MCF 10A (cell line): ENCODE measurements at places on chromosomes 6 and 20. TPM values are rescaled to one million over a fixed set of nuclear protein-coding genes. Genes with fewer than 3 reads are reported as not detected.

GRCh38 chr6:142374965-142375733 is 73.3 kb downstream of the ADGRG6 start:
- DNase-seq: peak; percentile 68
- peak overlapping the region; percentile 41 for H3K4me3 ChIP-seq
- H3K36me3 ChIP-seq: no peaks in the 10 kb centered on the region
- H3K27ac ChIP-seq: peak overlapping the region; percentile 78

DNA sequence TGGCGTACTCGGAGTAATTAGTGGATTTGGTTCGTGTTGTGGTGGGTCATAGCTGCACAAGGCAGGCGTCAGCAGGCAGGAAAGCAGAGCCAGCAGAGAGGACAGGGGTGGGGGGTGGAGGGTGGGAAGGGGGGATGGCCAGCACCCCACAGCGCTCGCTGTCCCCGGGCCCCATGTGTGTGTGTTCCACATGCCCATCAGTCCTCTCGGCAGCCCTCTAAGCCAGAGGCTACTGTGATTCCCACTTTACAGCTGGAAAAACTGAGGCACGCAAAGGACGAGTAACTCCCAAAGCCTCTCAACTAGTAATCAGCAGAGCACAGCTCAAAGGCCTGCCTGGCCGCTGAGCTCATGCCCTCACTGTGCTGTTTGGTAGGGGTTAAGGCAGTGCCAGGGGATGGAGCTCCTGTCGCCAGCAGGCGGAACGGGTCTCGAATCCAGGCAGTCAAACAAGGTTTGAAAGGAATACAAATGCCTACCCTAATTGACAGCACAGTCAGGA is 175.2 kb downstream of the ZDHHC14 start:
- no peak overlapping the region for H3K4me3 ChIP-seq
- peaks cover 17% of the 10 kb centered on the region for H3K4me1 ChIP-seq
- H3K27ac ChIP-seq: no peak overlapping the region
- no peak for DNase-seq

- no peaks in the 10 kb centered on the region for H3K27me3 ChIP-seq
- peaks cover 14% of the 10 kb centered on the region for H3K4me1 ChIP-seq
- H3K27ac ChIP-seq: peak within 1 kb of the TSS; percentile 95
- peaks cover 15% of the 10 kb centered on the region for H3K36me3 ChIP-seq
- peak; percentile 90 for DNase-seq
- H3K4me3 ChIP-seq: peak within 1 kb of the TSS; percentile 88
These were observed at the start of gene PPIL1 for GRCh38 chr6:36874443-36875249. TSS of gene PPIL1 (minus strand) at chr6:36874803. CDS start at chr6:36874772, 31 bp downstream.

DNA sequence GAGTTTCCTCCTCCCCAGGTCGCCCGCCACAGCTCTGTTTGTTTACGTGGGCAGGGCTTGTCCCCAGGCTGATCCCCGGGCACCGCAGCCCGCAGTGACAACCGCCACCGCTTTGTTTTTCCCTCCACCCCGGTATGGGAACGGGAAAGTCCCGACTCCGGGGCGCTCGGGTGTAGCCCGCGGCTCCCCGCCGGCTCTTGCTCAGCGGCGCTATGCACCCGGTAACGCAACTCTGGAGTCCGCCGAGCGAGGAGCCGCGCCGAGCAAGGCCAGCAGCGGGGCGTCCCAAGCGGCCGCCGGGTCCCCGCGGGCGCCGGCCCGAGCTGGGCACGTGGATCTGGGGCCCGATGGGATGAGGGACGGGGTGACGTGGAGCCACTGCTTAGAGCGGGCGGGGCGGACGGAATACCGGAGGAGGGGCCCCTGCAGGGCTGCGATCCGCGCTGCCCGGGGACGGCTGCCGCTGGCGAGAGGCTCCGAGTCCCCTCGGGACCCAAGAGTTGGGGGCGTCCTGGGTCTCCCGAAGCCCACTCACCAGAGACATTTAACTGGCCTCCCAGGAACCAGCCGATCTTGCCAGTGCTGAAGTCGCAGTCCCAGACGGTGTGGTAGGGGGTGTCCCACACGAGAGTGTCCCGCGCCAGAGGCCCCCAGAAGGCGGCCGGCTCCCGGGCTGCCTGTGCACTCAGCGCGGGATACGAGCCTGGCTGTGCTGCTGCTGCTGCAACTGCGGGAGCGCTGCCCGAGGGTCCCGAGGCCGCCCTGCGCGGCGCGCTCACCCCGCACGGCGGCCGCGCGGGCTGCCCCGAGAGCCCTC is 497 bp downstream of the ACSS1 start:
- no peaks in the 10 kb centered on the region for H3K36me3 ChIP-seq
- H3K27ac ChIP-seq: no peak overlapping the region
- peak overlapping the region; percentile 62 for H3K4me3 ChIP-seq
- H3K4me1 ChIP-seq: peaks cover 15% of the 10 kb centered on the region
- H3K27me3 ChIP-seq: peaks cover 26% of the 10 kb centered on the region

- peaks cover 4% of the 10 kb centered on the region for H3K36me3 ChIP-seq
- no peak overlapping the region for H3K4me3 ChIP-seq
- H3K4me1 ChIP-seq: peaks cover 7% of the 10 kb centered on the region
- H3K27ac ChIP-seq: no peak overlapping the region
These were observed 359.8 kb downstream of the ZFAND3 start for GRCh38 chr6:38179300-38179699.

DNA sequence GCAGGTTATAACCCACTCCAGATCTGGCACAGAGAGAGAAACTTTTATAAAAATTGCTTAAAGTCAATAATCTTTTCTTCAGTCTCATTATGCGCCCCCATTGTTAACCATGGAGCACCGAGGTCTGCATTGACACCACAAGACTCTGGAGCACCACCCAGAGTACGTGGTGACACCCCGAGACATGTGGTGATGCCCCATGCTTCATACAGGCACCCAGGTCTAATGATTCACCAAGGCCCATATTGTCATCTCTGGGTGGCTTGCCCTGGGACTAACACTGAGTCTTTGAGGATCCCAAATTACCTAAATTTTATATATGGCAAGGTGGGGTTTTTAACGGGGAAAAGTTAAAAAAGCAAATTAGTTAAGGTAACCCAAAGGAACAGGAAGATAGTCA is 31.1 kb downstream of the CD109 start:
- DNase-seq: no peak
- peaks cover 13% of the 10 kb centered on the region for H3K4me1 ChIP-seq

DNA sequence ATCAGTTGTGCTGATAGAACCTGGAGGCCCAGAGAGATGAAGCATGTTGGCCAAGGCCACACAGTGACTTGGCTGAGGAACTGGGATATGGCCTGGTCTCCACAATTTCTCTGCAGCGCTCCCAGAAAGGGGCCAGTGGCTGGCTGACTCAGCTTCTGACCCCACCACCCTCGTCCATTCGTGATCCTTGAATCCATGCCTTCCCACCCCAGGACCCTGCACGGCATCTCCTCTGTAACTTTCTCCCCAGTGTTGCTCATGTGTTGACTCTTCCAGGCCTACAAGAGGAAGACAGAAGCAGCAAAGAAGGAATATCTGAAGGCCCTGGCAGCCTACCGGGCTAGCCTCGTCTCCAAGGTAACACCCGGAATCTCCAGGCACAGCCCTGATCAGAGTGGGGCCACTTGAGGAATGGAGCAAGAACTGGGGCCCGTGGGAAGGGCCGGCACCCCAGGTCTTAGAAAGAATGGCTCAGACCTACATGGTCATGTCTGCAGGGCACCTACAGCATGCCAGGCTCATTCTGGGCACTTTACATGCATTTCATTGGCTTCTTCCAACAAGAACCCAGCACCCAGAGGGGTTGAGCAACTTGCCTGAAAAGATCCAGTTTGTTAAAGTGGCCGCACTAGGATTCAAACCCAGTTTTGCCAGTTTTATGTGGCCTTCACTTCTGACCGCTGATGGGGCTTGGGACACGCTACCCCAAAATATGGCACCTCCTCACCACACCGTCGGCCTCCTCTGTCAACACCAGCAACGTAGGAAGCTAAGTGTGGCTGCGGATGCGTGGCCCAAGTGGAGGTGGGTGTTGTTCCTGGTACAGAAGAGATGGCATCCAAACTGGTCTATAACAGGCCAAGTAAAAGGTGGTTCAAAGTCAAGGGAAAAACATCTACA is 122.2 kb downstream of the JPH2 start:
- H3K4me1 ChIP-seq: no peaks in the 10 kb centered on the region
- no peak for DNase-seq
- H3K27ac ChIP-seq: no peak overlapping the region

DNA sequence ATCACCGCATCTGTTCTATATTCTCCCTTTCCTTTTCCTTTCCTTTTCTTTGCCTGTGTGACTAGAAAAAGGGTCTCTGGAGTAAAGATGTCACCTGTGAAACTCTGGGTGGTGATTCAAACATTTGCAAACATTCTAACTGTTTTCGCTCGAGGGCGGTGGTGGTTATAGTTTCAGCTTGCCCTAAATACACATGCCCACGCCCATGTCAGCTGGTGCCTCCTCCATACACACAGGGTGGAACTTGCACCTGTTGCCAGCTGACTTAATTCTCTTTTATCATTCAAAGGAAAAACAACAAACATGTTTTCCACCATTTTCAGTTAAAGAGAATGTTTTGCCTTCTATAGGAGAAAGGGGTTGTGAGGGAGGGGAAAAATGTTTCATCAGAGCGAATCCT is 381.9 kb upstream of the ARID1B start:
- no peak for DNase-seq
- no peaks in the 10 kb centered on the region for H3K36me3 ChIP-seq
- H3K27ac ChIP-seq: no peak overlapping the region
- H3K4me3 ChIP-seq: no peak overlapping the region

GRCh38 chr6:129749749-129750120 is 39.8 kb upstream of the ARHGAP18 start:
- peak overlapping the region; percentile 87 for H3K27ac ChIP-seq
- H3K36me3 ChIP-seq: no peaks in the 10 kb centered on the region
- peak overlapping the region; percentile 35 for H3K4me3 ChIP-seq
- peak; percentile 84 for DNase-seq
- H3K4me1 ChIP-seq: peaks cover 31% of the 10 kb centered on the region
- no peaks in the 10 kb centered on the region for H3K27me3 ChIP-seq

GRCh38 chr6:6730831-6731230 is 142.3 kb downstream of the LY86 start:
- peak; percentile 83 for DNase-seq
- H3K4me3 ChIP-seq: no peak overlapping the region
- peaks cover 6% of the 10 kb centered on the region for H3K36me3 ChIP-seq

The MYL9 gene
- 4.3 and 7.9 TPM in 2 replicates for total RNA-seq

The MYO6 gene
- total RNA-seq: 26.8 and 28.9 TPM in 2 replicates

The TMEM74B gene
- total RNA-seq: not detected in 2 replicates

The ANKRD6 gene
- total RNA-seq: 1.0 and 2.1 TPM in 2 replicates

The TGM3 gene
- total RNA-seq: not detected in 2 replicates

The THBD gene
- 15.4 and 36.2 TPM in 2 replicates for total RNA-seq

The CDK19 gene
- total RNA-seq: 10.2 and 16.8 TPM in 2 replicates
